Liver (tissue), 10 donors: ENCODE measurements at places on chromosomes 1 and 21. TPM values are rescaled to one million over a fixed set of nuclear protein-coding genes. Genes with fewer than 3 reads are reported as not detected.

Gene GNG12
- 26.1 TPM for total RNA-seq

DNA sequence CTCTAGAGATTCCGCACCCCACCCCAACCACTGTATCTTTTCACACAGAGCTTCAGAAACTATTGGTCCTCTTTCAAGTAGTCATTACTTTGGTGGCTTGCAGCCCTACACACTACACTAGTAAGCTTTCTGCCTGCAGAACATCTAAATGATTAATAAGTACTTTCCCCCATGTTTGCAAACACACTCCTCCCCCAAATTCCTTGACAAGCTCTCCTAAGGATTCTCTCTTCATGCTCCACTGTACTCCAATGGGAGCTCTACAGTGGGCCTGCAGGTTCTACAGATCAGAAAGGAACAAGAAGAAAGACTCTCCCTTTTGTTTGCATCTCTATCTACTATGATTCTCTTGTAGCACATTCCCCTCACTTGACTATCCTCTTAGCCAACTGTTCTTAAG is 16.3 kb upstream of the NUF2 start:
- no peak for DNase-seq

DNA sequence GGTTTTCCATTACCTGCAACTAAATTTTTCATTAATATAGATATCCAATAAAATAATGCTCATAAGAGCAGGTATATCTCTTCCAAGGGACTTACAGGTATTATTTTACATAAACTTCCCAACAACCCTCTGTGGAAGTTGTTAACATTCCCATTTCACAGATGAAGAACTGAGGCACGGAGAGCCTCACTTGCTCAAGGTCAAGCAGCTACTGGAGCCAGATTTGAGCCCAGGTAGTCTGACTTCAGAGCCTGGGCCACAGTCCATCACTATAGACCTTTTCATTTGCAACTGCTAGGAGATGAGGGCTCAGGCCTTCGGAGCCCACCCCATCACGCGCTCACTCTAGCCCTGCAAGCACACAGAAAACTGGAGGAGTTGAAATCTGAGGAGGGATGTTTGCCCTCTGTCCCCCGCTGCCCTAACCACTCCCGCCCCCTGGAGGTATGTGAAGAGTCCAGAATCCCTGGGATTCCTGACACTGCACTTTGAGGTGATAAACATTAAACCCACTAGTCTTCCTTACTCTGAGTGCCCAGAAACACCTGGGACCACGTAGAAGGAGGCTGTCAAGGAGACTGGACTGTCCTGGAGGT is 11.7 kb upstream of the ALPL start:
- DNase-seq: no peak

- no peak for DNase-seq
Measured at GRCh38 chr21:41761934-41762635, 4.8 kb downstream of the RIPK4 start.
